ENCODE measurements at places on chromosomes 7 and 10.

- no peak for DNase-seq
Observed at GRCh38 chr7:27745064-27745583, 5.2 kb downstream of the TAX1BP1 start.

GRCh38 chr7:22208799-22209198 is 148.2 kb downstream of the RAPGEF5 start:
- DNase-seq = no peak

- DNase-seq = no peak
Observed at GRCh38 chr7:75658369-75658768, 80.4 kb downstream of the HIP1 start.

DNA sequence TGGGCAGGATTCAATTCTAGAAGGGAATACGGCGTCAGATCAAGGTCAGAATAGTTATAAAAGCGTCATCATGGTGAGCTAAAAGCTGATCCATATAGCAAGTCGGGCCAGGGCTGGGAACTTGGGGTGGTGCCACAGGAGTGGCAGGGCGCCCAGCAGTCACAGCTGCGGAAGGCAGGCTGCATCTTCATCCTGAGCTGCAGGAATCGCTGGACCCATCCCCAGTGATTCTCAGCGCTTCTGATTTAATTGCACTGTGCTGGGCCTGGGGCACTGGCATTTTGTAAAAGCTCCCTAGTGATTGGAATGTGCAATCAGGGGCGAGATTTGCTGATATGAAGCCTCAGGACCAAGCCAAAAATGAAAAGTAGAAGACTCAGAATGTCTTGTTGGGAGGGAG is 135.3 kb downstream of the CTTNBP2 start:
- no peak for DNase-seq

- no peak for DNase-seq
Observed at GRCh38 chr10:133372507-133372906, 647 bp downstream of the ECHS1 start.

Measured in mesothelial cell of epicardium (in vitro differentiated cells).